ENCODE measurements at places on chromosomes 11 and 22.

DNA sequence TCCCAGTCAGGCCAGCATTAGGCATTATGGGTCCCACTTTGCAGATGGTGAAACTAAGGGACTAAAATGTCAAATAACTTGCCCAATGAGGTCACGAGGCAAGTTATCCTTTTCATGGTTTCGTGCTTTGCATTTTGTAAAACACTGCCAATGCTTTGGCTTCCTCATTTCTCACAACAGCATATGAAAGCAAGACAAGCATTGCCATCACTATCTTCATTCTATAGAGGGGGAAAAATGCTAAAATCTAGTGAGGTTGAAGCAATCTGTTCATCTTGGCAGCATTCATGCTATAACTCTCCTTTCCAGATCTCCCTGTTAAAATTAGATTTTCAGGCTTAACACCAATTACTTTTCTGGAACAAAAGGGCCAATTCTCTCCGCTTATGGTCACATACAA lies 14.8 kb downstream of the FAM181B start:
- DNase-seq, result no peak

DNA sequence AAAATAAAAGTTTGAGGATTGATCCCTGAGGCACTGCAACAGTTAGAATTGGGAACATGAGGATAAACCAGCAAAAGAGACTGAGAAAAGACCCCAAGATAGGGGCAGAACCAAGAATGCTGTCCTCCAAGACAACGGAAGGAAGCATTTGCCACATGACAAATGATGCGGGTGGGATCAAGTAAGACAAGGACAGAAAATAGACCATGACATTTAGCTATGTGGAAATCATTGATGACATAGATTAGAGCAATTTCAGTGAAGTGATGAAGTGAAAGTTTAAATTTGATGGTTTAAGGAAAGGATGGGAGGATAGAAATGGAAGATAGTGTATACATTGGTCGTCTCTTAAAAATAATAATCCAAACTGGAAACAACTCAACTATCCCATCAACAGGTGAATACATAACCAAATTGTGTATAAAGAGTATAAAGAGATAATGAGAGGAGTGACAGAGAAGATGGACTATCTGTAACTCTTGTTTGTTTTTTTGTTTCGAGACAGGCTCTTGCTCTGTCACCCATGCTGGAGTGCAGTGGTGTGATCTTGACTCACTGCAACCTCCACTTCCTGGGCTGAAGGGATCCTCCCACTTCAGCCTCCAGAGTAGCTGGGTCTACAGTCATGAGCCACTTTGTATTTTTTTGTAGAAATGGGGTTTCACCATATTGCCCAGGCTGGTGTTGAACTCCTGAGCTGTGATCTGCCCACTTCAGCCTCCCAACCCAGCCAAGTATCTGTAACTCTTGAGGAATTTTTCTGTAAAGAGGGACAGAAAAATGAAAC lies 48.7 kb upstream of the FDX1 start:
- DNase-seq, result no peak

GRCh38 chr11:1888347-1888753 lies 3.3 kb downstream of the PRR33 start:
- no peak for DNase-seq

- no peak for DNase-seq
Observed at GRCh38 chr11:1053121-1053901, 16.8 kb upstream of the MUC6 start.

DNA sequence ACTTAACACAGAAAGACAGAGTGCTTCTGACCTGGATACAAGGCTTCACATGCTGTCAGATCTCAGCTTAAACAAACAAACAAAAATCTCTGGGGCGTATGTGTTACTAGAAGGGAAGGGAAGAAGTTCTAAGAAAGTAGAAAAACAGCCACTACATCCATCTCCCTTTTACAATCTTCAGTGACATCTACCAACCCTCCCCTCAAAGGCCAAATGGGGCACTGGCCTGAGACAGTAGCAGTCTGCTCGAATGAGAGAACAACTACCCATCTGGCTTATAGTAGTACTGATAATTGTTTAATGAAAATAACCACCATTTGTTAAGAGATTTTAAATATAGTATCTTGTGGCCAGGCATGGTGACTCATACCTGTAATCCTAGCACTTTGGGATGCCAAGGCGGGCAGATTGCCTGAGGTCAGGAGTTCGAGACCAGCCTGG lies 29.4 kb downstream of the CCDC83 start:
- DNase-seq, result no peak

DNA sequence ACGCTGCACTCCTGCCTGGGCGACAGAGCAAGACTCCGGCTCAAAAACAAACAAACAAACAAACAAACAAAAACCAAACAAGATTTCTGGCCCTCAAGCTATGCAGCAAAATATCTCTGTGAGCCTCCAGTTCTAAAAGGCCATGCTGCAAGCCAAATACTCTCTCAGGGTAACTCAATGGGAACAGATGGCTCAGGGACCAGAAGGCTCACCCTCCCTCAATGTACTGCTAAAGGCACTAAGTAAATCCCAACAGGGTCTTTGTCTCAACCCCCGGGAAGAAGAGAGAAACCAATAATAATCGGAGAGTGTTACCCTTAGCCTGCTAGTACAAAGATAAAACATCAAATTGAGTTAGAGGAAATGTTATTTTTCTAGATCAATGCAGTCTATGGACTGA lies 119.7 kb upstream of the ZC3H12C start:
- DNase-seq, result no peak

DNA sequence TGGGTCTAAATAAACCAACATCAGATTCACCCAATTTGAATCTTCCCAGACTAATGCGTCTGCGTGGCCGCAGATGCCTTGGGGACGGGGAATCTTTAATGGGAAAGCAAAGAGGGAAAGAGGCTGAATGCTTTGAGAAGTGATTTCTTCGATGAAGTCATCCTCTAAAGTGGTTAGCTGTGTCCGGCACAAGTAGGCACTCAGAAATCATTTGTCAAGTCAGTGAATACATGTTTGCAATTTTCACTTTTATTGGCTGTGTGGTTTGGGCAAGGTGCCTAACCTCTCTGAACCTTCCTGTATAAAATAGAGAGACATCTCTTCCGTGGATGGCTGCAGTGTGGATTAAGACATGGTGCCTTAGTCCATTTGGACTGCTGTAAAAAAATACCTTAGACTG lies 19.7 kb upstream of the IFT27 start:
- DNase-seq, result no peak

DNA sequence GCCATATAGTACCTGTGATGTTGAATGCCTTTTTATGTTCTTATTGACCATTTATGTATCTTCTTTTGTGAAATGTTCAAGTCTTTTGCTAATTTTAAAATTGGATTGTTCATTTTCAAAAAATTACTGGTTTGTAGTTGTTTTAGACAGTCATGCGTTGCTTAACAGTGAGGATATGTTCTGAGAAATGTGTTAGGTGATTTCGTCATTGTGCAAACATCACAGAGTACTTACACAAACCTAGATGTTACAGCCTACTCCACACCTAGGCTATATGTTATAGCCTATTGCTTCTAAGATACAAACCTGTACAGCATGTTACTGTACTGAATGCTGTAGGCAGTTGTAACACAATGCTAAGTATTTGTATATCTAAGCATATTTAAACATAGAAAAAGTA lies 32.5 kb downstream of the PDE3B start:
- no peak for DNase-seq

- DNase-seq, result no peak
Observed at GRCh38 chr22:44107340-44107739, 73.4 kb upstream of the PARVG start.

GRCh38 chr22:44574057-44574639 lies 76.1 kb upstream of the RTL6 start:
- no peak for DNase-seq

GRCh38 chr11:86715611-86716010 lies 43.2 kb upstream of the ME3 start:
- DNase-seq, result no peak

GRCh38 chr22:37277384-37277783 lies 4.9 kb upstream of the CYTH4 start:
- DNase-seq, result no peak

GRCh38 chr11:10941871-10942270 lies 84.0 kb upstream of the ZBED5 start:
- no peak for DNase-seq

DNA sequence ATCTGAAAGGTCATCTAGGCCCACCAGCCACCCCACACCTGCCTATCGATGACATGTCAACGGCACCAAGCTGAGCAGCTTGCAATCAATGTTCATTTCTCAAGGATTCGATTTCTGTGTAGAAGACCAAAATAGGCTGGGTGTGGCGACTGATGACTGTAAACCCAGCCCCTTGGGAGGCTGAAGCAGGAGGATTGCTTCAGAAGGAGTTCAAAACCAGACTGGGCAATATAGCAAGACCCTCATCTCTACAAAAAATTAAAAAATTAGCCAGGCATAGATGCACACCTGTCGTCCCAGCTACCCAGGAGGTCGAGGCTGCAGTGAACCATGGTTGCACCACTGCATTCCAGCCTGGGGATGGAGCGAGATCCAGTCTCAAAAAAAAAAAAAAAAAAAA lies 108.7 kb downstream of the MICAL3 start:
- no peak for DNase-seq

DNA sequence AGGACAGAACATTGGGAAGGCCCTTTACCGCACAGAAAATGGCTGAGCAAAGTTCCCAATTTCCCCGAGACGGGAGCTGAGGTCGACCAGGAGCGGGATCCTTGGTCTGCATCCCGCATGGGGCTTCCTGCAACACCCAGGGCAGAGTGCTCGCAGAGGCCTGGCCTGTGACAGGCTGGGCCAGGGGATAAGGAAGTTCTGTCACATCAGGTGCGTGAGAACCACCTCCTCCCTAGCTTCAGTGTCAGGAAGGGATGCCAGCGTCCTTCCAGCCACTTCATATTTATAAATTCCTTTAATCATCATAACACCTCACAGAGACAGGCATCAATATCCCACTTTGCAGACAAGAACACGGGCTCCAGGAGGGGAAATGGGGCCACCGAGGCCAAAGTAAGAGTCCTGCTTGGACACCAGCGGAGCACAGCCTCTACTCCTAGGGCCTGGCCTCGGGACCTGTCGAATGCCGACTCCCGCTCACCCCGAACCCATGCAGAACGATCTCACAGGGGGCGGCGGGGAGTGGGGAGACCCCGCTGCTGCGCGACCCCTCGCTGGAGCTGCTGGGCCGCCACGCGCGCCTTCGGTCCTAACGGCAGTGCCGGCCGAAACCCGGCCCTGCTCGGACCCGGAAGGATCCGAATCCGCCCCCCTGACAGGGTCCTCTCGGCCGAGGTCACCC lies 532 bp downstream of the BET1L start:
- no peak for DNase-seq

DNA sequence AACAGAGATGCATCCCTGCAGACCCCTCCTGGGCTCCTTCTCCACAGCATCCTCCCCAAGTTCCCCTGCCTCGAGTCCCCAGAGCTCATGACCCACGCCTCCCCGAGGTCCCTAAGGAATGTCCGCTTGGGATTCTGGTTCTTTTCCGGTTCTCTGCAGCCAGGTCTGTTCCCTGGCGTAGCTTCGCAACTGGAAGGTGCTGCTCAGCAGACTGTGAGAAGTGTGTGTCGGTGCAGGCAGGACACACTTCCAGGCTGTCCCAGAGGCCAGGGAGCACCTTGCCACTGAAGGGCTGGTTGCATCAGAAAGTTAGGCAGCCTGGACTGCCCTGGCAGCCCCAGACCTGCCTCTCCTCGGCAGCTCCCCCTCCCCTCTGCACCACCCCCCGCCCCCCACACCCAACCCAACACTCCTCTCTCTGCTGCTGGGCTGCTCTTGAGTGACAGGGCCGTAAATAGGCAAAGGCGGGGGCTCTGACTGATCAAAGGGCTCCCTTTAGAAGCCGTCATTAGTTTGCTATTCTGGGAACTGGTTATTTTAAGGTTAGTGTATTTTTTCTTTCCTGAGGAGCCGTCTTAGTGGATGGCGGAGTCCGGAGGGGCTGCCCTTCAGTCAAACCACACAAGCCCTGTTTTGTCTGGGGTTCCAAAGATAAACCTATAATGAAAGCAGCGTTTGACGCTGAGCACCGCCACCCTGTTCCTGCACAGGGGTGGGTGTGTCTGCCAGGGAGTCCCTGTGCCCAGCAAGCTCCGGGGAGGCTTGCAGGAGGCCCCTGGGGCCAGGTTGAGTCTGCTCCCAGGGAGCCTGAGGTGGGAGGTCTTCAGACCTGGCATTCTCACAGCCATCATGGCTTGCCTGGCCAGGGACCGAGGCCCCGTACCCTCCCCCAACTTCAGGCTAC lies 88.6 kb upstream of the KCNQ1OT1 start:
- DNase-seq, result no peak

DNA sequence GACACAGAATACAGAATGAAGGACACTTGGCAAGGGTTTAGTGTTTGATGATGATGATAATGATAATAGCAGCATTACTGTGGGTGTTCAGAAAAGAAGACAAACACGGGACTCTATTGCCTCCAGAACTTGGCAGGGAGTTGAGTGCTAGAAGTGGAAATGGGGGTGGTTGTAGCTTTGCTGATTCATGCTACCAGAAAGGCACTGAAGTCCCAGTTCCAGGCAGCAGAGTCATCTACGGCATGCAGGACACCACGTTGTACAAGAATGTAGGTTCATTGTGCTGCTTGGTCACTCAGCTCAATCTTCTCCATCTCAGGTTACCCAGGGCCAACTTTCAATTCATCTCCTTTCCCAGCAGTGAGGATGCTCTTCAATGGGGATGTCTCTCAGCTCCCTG lies 115.7 kb downstream of the NTM start:
- no peak for DNase-seq

GRCh38 chr11:43397251-43397650 lies 38.5 kb downstream of the TTC17 start:
- no peak for DNase-seq

GRCh38 chr11:75762885-75763284 lies 5.7 kb upstream of the DGAT2 start:
- DNase-seq, result no peak

GRCh38 chr11:701741-702461 lies 4.1 kb upstream of the EPS8L2 start:
- DNase-seq, result no peak

- no peak for DNase-seq
Observed at GRCh38 chr11:104713401-104713800, 184.9 kb downstream of the CASP12 start.

DNA sequence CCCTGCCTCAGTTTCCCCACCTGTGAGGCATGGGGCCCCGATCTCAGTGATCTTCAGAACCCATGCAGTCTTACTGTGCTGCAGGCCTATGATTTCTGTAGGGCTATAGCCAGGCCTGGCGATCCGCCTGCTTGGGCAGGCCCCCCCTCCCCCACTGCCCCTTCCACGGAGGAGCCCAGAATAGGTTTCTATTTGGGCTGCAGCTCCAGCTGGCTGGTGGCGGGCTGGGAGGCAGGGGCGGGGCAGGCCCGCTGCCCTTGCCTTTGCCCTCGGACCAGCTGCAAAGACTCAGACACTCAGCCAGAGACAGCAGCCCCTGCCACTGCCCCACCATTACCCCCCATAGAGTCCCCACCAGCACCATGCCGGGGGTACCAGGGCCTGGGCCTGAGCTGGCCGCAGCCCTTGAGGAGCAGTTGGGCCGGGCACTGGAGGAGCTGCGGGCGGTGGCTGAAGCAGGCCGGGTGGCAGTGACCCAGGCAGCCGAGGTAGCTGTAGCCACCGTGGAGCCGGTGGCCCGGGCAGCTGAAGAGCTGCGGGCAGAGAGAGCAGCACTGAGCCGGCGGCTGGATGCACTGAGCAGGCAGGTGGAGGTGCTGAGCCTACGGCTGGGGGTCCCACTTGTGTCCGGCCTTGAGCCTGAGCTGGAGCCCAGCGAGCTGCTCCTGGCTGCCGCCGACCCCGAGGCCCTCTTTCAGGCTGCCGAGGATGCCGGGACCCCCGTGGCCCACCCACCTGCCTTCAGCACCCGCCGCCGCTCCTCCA lies 12.2 kb downstream of the SMTN start:
- no peak for DNase-seq

- DNase-seq, result no peak
Observed at GRCh38 chr11:4465407-4465806, 16.3 kb downstream of the OR52K2 start.
